GM04504 (cell line): ENCODE measurements at places on chromosomes 7 and 10.

- DNase-seq: no peak
These were observed 86.9 kb downstream of the ZNF277 start for GRCh38 chr7:112293416-112293815.

- DNase-seq: no peak
These were observed 48.4 kb downstream of the TBC1D12 start for GRCh38 chr10:94450782-94451181.

DNA sequence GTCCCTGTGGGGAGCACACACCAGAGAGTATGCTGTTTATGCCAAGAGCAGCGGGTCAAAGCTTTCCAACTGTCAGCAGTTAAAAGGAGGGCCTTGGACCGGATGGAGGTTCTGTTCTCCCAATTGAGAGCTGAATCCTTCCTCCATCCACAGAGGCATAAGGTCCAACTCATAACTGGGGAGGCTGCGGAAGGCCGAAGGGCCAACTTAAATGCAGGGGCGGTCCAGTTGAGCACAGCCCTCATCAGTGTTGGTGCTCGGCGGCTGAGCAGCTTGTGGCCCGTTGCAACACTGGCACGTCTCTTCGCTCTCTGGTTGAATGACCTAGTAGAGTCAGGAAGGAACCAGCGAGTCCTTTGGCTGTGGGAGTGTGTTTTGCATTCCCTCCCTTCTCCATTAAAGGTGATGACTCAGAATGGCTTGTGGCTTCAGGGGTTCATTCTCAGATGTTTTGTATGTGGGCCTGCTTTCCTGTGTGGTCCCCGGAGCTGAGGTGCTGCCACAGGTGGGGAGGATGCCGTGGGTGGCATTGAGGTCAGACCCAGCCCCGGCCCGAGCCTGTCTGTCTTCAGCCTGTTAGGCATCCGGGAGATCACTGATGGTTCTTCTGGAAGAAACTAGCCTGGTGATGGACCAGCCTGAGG lies 44.8 kb upstream of the DMBT1 start:
- DNase-seq: no peak

DNA sequence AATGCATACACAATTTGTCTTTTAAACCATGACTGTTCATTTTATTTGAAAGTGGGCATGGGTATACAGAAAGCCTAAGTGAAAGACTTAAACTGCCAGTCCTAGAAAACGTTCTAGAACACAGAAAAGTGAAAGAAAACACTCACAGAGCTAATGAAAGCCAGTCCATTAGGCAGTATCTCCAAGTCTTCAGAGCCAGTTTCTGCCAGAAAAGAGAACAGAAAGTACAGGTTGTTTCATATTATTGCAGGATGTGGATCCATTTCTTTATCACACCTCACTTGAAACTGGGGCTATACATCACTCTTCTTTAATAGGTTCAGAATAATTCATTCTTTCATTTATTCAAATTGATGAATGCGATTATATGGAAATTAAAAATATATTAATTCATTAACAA lies 7.7 kb downstream of the PON1 start:
- no peak for DNase-seq

DNA sequence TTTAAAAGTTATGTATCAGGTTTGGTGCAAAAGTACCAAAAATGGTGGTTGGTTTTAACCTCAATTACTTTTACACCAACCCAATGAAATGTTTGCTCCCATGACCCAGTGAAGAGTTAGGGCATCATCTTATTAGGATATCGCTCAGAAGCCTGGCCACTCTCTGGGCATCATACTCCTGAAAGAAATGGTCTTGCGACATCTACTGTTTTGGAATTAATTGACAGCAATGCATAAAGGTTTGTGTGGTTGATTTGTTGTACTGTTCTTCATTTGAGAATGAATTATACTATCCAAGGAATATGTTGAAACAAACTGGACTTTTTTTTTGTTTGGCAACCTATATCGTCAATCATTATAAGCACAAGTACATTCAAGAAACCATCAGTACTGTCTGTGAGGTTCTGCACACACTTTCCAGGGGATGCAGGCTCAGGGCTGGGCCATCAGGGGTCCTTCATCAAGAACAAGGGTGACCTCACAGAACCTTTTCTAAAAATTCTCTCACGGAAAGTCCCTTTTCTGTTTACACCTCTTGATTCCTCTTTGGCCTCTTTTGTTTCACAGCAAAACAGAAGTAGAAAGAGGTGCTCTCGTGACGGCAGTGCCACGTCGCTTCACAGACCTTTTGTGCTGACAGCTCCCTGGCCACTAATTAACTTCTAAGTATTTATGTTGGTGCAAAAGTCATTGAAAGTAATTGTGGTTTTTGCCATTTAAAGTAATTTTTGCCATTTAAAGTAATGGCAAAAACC lies 117.2 kb upstream of the KLF6 start:
- no peak for DNase-seq

DNA sequence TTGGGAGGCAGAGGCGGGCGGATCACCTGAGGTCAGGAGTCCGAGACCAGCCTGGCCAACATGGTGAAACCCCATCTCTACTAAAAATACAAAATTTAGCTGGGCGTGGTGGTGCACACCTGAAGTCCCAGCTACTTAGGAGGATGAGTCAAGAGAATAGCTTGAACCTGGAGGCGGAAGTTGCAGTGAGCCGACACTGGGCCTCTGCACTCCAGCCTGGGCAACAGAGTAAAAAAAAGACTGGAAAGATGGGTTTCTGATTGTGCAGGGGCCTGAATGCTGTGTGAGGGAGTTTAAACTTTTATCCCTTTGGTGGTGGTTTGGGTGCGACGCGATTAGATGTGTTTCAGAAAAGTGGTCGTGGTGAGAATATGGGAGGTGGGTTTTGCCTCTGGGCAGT lies 1.8 kb downstream of the CHST12 start:
- no peak for DNase-seq

- no peak for DNase-seq
These were observed 182.4 kb downstream of the DNAJB6 start for GRCh38 chr7:157519246-157519645.

GRCh38 chr7:28135760-28136159 lies 44.8 kb downstream of the JAZF1 start:
- no peak for DNase-seq

DNA sequence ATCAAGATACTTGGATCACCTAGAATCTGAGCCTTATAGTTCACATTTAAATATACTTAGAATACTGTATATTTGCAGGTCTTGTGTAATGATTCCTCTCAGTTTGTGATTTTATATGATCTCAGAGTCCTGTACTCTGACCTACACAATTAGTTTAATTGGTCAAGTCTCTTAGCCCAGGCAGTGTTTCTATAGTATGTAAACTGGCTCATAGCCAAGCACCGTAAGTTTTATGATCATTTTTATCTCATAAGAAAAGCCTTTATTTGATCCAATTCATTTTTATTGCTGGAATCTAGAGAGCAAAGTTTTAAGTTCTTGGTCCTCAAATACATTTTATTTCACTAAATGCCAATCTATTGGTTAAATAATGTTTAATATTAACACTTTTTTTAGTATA lies 242.2 kb downstream of the MALRD1 start:
- DNase-seq: no peak

- no peak for DNase-seq
These were observed 11.2 kb downstream of the DGKI start for GRCh38 chr7:137835486-137836112.

- no peak for DNase-seq
These were observed 307.3 kb downstream of the THSD7A start for GRCh38 chr7:11524476-11525397.

GRCh38 chr7:76282344-76283253 lies 19.9 kb upstream of the HSPB1 start:
- DNase-seq: no peak

DNA sequence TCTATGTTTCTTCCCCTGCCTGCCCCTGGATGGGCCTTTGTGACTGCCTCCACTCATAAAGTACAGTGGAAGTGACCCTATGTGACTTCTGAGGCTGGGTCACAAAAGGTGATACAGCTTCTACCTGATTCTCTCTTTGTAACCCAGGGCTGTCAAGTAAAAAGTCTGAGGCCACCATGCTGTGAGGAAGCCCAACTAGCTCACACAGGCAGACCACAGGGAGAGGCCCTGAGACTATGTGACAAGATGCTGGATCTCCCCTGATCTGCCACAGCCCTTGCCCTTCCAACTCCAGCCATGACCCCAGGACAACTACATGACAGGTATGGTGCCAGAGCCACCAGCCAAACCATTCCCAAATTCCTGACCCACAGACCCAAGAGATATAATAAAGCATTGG lies 45.8 kb downstream of the DRGX start:
- DNase-seq: no peak

GRCh38 chr10:108260383-108260906 lies 1095.9 kb upstream of the SORCS1 start:
- DNase-seq: no peak

GRCh38 chr10:46064269-46064817 lies 18.3 kb upstream of the MSMB start:
- DNase-seq: no peak

DNA sequence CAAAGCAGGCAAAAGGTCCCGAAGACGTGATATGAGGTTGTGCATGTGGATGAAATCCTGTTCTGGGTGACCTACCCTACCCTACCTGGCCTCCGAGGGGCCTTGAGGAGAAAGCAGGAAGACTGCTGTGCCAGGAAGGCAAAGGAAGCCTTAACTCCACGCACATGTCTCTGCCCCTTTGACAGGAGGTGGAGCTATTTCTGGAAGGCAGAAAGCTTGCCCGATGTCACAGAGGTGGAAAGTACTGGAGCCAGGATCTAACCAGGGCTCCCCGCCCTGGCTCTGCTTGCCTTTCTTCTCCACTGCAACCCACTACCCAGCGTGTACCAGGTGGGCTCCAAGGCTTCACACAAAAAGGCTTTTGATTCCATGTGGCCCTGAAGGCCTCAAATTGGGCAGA lies 66.4 kb upstream of the DDC start:
- DNase-seq: no peak

DNA sequence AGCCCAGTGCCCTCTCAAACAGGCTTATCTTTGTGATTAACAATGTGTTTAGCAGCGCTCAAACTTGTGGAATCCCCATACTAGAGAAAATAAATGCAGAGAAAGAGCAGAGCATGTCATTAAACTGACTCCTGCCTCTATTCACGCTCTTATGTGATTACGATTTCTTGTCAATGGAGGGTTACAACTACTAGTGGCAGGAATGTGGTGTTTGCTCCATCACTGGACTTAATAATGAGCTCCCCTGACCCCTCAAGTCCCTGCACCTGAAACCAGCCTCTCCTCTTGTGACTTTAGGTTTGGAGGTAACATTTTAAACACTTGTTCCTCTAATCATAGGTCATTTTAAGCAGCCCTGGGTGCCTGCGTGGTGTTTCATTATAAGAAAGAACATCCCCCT lies 121.9 kb downstream of the PLPP4 start:
- no peak for DNase-seq

DNA sequence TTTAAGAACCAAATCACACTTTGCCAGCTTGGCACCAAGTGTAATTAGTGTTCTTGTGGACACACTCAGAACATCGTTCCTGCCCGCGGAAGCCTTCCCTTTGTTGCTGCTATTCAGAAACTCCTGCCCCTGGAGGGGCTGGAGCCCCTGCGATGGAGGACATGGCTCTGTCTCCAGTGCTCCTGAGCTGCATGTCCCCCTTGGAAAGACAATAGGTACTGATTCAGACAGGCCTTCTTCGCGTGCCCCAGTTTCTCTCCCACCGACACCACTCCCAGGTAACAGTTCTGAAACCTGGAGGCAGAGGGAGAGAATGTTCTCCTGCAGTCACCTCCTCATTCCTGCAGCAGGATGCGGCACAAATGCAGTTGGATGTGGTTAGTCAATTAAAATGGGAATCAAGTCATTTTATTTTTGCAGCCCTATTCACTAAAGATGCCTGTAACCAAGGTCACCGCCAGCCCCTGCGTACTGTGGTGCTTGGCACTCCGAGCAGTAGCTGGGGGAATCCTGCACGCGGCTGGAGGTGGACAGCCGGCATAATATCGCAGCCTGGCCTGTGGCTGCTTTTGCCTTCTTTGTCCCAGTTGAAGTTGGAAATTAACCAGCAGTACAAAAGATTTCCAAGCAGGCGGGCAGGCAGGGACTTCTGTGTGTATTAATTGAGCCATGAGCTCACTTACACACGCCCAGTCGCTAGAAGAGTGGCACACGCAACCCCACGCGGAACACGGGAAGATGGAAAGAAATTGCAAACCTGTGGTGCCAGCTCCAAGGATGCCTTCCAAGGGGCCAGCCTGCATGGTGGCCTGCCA lies 205.7 kb downstream of the EBF3 start:
- DNase-seq: no peak

DNA sequence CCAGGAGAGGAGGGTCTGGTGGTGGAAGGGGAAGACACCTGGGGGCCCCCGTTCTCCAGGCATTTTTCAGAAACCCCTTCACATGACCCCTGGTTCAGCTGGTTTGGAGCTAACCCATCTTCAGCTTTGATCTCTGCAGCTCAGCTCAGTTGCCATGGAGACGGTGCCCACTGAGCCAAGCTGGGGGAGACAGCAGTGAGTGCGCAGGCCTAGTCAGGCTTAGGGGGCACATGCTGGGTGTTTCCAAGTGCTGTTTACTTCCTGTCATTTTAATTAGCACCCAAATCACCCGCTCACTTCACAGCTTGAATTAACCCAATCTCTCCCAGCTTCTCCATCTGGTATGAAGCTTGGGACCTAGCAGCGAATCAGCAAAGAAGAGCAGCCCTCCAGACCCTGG lies 9.0 kb downstream of the SPOCK2 start:
- no peak for DNase-seq

- no peak for DNase-seq
These were observed 15.4 kb downstream of the SEC24C start for GRCh38 chr10:73759512-73760115.

DNA sequence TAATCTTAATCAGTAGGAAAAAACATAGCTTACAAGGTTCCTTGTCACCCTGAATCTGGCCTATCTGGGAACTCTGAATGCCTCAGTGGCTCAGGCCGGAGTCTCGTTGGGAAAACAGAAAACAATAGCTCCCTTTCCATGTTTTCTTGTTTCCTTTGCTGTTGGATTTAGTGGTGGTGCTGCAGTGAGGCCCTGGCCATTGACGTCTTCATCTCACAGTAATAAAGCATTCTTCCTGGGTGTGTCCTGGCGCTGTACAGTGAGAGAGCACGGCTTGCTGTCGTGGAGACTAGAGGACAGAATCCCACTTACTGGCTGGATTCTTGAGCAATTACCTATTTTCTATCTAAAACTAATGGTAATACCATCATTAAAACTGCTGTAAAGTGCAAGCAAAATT lies 1.3 kb upstream of the SPOCK2 start:
- no peak for DNase-seq

DNA sequence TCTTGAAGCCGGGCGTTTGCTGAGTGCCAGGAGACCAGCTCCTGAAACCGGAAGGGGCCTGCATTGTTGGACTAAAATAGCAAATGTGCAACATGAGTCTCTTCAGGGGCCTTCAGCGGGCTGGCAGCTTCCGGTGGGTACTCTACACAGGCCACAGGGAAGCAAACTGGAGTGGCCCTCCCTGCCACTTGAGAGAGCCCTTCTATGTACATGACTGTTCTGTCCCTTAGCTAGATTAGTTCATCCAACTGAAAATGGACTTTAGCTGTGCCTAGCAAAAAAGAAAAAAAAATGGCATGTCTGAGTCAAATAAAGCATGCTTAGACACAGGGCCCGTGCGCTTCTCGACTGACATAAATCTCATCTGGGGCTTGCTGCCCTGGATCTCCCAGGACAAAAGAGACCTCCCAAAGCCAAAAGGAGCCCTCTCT lies 115.3 kb upstream of the TCF7L2 start:
- no peak for DNase-seq

GRCh38 chr10:93225938-93226337 lies 152.2 kb downstream of the CYP26A1 start:
- no peak for DNase-seq

- no peak for DNase-seq
These were observed 570.3 kb downstream of the DNAJB6 start for GRCh38 chr7:157907091-157907490.
